GM18507 (cell line): ENCODE measurements at places on chromosomes 5 and 9.

- no peak for DNase-seq
These were observed 457.6 kb downstream of the PLK2 start for GRCh38 chr5:58002323-58002722.

- no peak for DNase-seq
These were observed 26.6 kb upstream of the C5orf58 start for GRCh38 chr5:170206216-170206615.

DNA sequence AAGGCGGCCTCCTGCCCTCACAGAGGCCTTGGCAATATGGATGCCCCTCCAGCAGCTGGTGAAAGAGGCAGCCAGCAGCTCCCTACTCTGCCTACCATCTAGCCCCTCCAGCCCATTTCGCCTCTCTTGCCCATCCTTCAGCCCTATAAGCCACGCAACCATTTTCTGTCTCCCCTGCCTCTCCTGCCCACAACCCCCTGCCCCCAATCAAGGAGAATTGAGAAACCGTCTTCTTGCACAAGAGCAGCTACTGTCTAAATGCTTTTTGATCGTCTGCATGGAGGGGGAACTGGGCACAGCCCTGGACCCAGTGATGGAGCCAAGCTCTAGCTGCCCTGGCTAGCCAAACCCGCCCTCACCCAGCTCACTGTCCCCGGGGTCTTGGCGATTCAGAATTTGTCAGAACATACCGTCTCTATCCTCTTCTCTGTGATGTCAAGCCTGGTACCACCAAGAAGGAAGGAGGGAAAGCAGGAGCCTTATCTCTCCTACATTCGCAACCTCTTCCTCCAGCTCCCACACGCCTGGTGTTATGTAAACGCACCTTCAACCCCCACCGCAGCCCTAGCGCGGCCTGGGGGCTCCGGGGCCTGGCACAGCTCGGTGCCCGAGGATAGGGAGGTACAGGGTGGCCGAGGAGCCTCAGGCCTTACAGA, 1.2 kb downstream of the SPRY4 start:
- DNase-seq, result no peak

GRCh38 chr9:111939322-111939721, 42.7 kb downstream of the UGCG start:
- no peak for DNase-seq

- no peak for DNase-seq
These were observed 15.6 kb upstream of the IL12B start for GRCh38 chr5:159345861-159346260.

DNA sequence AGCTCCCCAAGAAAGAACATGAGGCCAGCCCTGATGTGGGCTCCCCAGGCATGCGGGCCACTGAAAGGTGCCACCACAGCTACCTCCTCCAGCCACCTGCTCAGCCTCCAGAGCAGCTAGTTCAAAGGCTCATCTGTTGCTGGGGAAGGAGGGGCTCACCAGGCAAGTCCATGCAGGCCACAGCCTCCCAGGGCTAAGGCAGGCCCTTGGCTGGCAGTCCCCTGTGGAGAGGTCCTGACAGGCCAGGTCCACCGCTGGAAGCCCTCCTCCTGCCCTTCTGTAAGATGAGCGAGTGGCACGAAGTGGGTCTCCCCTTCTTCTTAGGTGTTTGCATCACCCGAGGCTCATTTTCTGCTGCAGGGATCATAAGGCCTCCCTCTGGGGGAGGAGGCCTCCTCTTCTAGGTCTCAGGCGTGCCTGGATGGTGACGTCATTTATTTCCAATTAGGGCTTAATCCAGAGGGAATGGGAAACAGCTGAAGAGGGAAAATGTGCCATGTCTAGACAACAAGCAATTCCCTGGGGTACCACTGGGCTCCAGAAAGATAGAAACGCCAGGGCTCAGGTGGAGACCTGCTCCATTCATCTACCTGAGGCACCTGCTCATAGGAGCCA, 91.6 kb downstream of the CFAP90 start:
- DNase-seq, result no peak

DNA sequence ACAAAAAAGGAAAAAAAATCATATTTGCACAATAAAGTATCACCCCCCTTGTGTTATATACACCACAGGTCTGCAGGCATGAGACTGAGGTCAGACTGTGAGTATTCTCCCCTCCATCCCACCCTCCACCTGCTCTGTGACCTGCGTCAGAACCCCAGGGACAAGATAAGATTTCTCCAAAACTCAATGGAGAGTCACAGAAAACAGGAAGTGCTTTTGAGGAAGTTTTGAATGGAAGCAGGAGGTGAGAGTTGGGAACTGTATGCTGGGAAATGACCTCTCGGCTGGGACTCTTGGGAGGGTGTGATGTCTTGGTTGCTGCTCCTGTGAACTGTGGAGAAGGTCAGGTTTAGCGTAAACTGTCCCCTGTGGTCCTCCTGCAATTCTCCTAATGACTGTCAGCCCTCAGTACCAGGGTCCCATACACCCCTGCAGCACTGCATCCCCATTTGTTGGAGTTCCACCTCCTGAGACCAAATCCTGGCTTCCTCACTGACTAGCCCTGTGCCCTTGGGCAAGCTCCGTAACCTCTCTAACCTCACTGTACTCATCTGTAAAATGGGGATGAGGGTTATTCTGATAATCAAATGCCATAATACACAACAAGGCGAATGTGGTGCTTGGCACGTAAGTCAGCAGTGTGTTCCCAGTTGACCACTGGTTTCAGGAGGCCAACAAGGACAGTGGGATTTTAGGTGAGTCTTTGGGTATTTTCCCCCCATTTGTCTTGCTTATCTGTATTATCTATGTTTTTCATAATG, 6.9 kb upstream of the CTSL start:
- DNase-seq, result no peak

- DNase-seq, result no peak
These were observed 20.9 kb upstream of the ZSWIM6 start for GRCh38 chr5:61311056-61311610.

GRCh38 chr5:178301641-178302040, 69.0 kb upstream of the PHYKPL start:
- no peak for DNase-seq

DNA sequence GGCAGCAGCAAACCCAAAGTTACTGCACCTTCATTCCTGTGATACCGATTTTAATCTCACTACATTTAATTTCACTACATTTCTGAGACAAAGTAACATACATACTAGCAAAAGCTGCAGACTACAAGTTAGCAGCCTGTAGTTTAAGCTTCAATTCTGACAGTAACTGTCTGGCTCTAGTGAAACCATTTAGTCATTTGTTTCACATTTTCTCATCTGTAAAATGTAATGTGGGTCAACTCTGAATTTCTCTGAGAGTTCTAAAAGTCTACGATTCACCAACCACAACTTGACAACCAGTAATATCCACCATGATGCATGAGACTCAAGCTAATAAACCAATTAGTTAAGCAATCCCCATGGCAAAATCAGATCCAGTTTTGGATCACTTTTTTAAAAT, 408.9 kb downstream of the PDE4D start:
- DNase-seq, result no peak

- DNase-seq, result no peak
These were observed 155.4 kb upstream of the ANKH start for GRCh38 chr5:15026944-15027343.

DNA sequence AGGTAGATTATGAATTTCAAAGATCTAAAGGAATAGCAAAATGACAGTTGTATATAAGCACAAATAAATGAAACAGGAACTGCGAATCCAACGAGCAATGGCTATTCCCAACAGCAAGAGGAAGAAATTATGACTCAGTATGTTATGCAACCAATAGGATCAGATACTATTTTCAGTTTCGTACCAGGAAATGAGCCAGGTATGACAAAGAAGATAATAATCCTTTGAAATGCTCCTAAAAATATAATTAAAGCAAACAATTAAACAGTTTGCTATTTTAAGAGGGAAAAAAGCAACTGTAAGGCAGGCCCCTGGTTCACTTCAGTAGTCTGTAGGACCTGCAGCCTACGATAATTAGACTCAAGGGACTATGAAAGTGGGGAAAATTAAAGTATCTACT, 58.9 kb downstream of the AUH start:
- no peak for DNase-seq

DNA sequence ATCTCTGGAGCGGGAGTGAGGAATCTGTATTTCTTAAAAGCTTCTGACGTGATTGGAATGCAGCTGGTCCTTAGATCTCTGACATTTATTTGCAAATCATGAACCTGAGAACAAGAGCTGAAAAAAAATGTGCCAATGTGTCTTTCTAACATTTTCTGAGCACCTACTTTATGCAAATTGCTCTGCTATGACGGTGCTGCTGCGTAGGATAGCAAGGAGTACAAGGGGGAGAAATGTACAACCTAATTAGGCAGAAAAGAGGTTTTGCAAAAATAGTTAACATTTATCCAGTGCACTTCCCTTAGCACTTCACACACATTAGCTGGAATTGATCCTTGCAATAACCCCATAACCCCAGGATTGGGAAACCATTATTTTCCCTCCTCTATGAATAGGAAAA, 357.5 kb downstream of the TLE4 start:
- no peak for DNase-seq

DNA sequence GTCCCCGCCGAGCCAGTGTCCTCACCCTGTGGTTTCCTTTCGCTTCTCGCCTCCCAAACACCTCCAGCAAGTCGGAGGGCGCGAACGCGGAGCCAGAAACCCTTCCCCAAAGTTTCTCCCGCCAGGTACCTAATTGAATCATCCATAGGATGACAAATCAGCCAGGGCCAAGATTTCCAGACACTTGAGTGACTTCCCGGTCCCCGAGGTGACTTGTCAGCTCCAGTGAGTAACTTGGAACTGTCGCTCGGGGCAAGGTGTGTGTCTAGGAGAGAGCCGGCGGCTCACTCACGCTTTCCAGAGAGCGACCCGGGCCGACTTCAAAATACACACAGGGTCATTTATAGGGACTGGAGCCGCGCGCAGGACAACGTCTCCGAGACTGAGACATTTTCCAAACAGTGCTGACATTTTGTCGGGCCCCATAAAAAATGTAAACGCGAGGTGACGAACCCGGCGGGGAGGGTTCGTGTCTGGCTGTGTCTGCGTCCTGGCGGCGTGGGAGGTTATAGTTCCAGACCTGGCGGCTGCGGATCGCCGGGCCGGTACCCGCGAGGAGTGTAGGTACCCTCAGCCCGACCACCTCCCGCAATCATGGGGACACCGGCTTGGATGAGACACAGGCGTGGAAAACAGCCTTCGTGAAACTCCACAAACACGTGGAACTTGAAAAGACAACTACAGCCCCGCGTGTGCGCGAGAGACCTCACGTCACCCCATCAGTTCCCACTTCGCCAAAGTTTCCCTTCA, 1.4 kb downstream of the GLIS3 start:
- no peak for DNase-seq

DNA sequence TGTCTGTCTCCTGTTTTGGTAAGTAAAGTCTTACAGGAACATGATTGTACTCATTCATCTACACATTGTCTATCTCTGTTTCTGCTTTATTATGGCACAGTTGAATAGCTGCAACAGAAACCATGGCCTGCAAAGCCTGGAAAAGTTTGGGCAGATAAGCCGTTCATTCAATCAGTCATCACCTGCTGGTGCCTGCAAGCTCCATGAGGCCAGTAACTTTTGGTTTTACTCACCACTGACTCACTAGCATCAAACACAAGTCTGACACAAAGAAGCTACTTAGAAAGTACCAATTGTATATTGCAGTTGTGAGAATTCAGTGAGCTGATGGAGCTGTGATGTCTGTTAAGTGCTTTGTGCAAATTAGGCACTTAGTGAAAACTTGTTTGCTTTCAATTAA, 373.6 kb upstream of the SGCD start:
- no peak for DNase-seq

GRCh38 chr9:12554636-12555035, 138.5 kb upstream of the TYRP1 start:
- no peak for DNase-seq

DNA sequence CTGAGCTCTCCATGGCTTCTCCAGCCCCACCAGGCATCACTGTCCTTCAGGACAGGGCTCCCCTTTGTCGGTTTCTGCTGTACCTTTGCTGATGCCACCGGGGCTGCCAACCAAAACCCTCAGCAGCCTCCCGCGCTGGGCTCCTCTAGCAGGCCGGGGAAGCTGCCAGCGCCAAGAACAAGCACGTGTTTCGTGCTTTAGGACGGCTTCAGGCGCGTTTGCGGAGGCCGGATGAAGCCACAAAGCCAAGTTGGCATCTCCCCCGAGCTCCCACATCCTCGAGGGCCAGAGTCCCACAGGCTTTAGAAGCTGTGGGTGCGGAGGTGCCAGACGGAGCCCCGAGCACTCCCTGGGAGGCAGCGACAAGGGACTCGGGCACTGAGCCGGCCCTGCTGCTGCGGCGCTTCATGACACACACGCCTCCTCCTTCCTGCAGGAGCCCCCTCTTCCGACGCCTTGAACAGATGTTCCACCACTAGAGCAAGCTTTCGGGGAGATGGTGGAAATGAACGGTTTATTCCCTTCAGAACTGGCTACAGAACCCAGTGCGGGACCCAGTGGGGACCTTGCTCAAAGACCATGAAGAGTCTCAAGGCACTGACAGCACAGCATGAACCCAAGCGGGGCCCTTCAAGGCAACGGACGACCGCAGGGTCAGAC, 36.7 kb downstream of the SARDH start:
- DNase-seq, result no peak

DNA sequence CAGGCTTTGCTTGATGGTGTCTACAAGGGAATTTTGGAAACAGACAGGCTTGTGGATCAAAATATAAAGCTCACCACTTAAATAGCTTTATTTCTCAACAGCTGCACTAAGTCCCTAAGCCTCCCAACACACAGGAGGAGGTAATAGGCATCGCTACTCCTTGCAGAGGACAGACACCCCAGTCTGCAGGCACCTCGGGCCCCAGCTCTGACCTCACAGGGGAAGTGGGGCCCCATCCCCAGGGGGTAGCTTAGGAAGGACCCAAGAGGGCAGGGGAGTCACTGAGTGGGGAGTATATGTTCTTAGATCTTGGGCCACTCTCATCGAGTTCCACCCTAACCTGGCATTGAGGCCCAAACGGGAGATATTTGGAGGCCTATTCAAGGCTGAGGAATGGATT, 66.7 kb upstream of the XPA start:
- DNase-seq, result no peak

- DNase-seq, result no peak
These were observed 24.8 kb upstream of the ERAP2 start for GRCh38 chr5:96851312-96852062.

GRCh38 chr9:108272349-108272899, 583.4 kb downstream of the ACTL7B start:
- no peak for DNase-seq
